ENCODE measurements at places on chromosomes 12 and 14.

- no peak for DNase-seq
These were observed 5.0 kb downstream of the BIN2 start for GRCh38 chr12:51318846-51319599.

GRCh38 chr14:63781686-63782085 lies 53.8 kb upstream of the SGPP1 start:
- no peak for DNase-seq

DNA sequence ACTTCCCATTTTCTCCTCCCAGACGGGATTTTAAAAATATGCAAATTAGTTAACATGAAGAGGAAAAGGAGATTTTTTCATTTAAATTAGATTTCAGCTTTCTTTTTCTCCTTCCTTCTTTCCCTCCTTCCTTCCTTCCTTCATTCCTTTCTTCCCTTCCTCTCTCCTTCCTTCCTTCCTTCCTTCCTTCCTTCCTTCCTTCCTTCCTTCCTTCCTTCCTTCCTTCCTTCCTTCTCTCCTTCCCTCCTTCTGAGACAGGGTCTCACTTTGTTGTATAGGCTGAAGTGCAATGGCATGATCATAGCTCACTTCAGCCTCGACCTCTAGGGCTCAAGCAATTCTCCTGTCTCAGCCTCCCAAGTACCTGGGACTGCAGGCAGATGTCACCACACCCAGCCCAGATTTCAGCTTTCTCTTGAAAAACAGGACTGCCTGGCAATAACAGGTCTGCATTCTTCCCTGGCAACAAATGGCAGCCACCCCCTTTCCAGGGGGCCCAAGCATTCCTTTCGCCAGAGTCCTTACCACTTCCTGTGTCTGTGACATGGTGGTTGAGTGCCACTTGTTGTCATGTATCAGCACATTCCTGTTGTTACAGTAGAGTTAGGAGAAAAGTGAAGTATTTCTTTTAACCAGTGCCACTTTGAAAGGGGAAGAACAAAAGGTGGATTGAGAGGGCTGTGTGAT lies 119.1 kb downstream of the PTPN11 start:
- DNase-seq, result no peak

- DNase-seq, result no peak
These were observed 16.4 kb upstream of the SELPLG start for GRCh38 chr12:108650083-108650482.

DNA sequence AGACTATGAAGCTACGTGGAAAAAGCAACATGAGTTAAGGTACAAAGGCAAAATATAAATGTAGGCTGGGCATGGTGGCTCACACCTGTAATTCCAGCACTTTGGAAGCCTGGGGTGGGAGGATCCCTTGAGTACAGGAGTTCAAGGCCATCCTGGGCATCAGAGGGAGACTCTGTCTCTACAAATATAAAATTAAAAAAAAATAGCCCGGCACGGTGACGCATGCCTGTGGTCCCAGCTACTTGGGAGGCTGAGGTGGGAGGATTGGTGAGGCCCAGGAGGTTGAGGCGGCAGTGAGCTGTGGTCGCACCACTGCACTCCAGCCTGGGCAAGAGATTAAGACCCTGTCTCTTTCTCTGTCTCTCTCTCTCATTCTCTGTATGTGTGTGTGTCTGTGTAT lies 4.0 kb upstream of the VPS37B start:
- DNase-seq, result no peak

DNA sequence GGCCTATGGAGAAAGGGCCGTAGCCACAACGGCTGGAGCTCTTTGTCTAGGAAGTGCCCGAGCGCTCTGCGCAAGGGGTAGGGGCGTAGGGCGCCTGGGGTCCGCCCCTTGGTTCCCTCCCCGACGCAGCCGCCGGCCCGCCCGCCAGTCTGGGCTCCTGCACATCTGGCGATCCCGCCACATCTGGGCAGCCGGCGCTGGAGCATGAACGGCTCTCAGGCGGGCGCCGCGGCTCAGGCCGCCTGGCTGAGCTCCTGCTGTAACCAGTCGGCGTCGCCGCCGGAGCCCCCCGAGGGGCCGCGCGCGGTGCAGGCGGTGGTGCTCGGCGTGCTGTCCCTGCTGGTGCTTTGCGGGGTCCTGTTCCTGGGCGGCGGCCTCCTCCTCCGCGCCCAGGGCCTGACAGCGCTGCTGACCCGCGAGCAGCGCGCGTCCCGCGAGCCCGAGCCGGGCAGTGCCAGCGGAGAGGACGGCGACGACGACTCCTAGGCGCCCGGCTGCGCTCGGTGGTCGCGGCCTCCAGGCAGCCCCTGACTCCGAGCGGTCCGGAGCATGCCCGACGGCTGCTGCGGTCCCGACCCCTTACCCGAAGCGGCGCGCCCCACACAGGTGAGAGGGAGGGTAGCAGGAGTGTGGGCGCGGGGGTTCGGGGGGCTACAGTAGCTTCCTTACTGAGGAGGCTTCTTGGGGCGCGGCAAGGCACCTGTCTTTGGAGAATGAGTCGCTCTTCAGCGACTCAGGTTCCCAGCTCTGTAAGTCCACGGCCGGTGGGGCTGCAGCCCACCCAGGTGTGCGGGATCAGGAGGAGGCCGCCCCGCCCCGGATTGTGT lies at the start of gene SMIM41:
Gene SMIM41, plus strand, starts transcription at position 129 of the 827 bp plus-strand sequence. Its CDS starts 76 bp downstream, at position 205.
- no peak for DNase-seq

DNA sequence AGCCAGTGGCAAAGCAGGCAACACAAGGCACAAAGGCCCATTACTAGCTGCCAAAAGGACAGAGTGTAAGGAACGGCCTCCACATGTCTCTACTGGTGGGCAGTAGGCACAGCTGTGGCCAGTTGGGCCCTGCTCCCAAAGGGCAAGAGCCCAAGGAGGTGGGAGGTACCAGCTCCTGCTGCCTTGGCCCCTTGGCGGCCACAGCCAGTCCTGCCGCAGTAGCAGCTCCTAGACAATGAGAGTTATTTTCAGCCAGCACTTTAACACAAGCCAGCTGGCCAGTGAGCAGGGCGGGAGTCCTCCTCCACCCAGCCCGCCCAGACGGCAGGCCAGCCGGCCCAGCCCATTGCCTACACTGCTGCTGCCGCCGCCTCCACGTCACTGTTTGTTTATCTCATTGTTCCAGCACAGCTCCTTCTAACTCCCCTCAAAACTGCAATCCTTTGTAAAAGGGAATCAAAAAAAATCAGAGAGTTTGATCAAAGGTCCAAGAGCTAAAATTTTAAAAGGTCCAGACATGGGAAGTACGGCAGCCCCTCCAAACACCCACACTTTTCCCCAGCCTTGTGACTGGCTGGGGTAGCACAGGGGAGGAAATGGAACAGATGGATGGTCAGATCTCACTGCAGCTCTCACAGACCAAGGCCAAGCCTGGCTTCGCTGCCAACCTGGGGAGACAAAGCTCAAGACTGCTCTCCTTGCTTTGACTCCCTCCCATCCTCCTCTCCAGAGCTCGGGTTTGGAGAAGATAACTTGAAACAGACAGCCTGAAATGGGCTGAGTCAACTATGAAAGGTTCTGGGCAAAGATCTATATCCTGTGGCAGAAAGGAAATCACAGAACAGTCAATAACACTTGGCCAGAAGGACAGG lies 33.5 kb downstream of the FMNL3 start:
- no peak for DNase-seq

DNA sequence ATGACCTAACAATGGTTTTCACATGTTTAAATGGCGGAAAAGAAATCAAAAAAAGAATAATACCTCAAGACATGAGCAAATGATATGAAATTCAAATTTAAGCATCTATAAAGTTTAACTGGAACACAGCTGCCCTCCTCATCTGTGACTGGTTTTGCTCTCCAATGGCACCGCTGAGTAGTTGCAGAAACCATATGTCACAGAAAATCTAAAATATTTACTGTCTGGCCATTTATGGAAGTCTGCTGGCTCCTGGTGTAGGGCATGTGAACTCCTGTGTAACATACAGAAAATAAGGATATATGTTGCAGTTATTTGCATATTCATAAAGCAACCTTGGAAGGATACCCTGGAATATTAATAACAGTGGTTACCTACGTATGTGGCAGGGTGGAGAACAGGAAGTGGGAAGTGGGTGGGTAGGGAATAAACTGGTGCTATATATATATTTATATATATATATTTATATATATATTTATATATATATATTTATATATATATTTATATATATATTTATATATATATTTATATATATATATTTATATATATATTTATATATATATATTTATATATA lies 48.4 kb downstream of the LTBP2 start:
- DNase-seq, result no peak

- no peak for DNase-seq
These were observed 5.9 kb upstream of the GZMB start for GRCh38 chr14:24639905-24640304.

- DNase-seq, result no peak
These were observed 117.1 kb downstream of the PTPN11 start for GRCh38 chr12:112535637-112536366.

- no peak for DNase-seq
These were observed 3.0 kb upstream of the TMEM120B start for GRCh38 chr12:121709478-121709961.

DNA sequence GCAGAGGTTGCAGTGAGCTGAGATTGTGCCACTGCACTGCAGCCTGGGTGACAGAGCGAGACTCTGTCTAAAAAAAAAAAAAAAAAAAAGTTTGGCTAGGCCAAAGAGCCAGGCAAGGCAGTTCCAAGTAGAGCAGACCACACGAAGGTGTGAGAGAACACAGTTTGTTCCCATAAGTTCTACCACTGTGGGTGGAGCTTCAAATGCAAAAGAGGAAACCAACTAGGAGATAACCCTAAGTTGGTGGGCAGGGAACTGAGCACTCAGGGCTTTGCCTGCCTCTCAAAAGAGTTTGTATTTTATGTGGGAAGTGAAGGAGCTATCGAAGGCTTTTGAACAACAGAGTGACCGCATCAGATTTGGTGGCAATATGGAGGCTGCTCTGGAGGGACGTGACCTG lies 15.1 kb downstream of the SOCS2 start:
- no peak for DNase-seq

DNA sequence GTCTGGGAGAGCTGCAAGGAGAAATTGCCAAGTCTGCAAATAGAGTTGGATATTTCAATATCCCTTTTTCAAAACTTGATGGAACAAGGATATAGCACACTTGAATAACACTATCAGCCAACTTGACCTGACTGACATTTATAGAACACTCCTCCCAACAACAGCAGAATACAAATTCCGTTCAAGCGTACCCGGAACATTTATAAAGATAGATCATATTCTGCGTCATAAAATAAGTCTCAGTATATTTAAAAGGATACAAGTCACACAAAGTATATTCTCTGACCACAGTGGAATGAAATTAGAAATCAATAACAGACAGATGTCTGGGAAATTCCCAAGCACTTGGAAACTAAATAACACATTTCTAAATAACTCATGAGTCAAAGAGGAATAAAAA lies 29.0 kb upstream of the MEG3 start:
- no peak for DNase-seq

- DNase-seq, result no peak
These were observed 61.6 kb downstream of the CPM start for GRCh38 chr12:68871396-68871795.

DNA sequence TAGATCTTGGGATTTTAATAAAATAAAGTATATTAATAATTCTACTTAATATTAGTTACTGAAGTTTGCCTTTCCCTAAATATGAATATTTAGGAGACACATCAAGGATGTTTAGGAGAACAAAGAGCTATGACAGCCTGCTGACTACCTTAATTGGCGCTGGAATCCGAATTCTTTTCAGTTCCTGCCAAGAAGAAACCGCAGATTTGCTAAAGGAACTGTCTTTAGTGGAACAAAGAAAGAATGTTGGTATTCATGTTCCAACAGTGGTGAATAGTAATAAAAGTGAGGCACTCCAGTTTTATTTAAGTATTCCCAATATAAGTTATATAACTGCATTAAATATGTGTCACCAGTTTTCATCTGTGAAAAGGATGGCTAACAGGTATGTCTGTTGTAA lies 54.5 kb downstream of the MIS18BP1 start:
- DNase-seq, result no peak

DNA sequence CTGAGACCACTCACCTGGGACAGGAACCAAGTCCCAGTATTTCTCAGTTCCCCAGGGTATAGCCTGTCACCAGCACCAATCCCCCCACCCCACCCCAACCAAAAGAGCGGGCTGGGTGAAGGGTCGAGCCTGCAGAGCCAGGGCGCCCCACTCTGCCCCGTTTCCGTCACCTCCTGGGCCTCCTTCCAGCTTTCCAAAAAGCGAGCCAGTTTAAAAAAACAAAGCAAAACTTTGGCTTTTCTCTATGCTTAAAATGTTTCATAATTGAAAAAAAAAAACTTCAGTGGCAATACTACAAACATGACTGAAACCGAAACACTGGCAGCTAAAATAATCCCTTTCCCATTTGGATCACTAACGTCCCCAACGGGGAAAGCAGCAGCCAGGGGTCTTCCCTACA lies 7.5 kb downstream of the CAMKK2 start:
- no peak for DNase-seq

DNA sequence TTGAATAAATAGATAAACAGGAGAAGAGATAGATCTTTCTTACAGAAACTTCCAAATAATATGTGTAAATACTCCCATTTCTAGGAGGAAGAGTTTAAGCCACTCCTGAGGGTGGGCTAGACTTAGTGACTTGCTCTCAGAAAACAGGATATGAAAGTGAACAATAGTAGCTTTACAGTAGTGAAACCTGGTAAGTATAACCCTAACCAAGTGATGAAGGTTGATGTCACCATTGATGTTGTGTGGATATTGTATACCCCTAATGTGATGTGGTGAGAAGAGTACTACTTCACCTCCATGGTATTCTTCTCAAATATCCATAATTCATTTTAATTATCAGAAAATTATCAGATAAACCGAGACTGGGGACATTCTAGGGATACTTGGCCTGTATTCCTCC lies 20.9 kb downstream of the AKAP6 start:
- no peak for DNase-seq

- no peak for DNase-seq
These were observed 217.1 kb upstream of the BTG1 start for GRCh38 chr12:92362785-92363184.

- no peak for DNase-seq
These were observed 182.9 kb upstream of the SLC38A2 start for GRCh38 chr12:46555406-46555852.

DNA sequence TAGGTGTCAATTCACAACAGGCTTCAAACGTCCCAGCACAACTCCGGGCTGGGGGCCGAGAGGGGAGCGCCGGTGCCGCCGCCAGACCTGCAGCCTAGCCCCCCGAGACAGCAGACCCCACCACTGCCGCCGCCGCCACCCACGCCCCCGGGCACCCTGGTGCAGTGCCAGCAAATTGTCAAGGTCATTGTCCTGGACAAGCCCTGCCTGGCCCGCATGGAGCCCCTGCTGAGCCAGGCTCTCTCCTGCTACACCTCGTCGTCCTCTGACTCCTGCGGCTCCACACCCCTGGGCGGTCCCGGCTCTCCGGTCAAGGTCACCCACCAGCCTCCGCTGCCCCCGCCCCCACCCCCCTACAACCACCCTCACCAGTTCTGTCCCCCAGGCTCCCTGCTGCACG lies 39.4 kb downstream of the SLC6A12 start:
- no peak for DNase-seq

- DNase-seq, result no peak
These were observed 861.0 kb downstream of the RPS29 start for GRCh38 chr14:48725051-48725734.

Measured in stimulated activated CD4-positive, alpha-beta T cell treated with anti-CD3 and anti-CD28 coated beads, TNF-alpha, amount 100 ng/mL, for 48 hours (primary cell).